ENCODE measurements at places on chromosomes 3 and 15.

DNA sequence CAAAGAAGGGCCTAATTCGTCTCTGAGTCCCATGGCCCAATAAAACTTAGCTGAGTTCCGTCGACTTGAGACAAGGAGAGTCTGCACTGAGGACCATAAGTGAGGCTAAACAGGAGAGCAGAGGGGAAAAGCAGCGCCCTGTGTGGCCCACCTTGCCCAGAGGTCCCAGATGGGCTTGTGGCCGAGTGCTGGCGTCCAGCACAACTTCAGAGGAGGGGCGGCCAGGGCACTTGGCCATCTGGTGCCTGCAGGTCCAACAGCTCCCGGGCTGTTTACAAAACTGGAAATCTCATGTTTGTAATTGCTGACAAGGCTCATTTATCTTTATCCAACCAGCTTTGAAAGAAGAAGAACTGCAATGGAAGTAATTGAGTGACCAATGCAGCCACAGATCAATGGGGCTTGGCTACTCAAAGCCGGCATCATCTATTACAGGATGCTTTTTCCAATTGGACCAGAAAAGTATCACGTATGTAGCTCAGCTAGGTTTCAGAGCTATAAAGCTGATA, 306.3 kb downstream of the OCA2 start:
- no peak for DNase-seq

- no peak for DNase-seq
Observed at GRCh38 chr3:139928708-139929505, 6.1 kb upstream of the CLSTN2 start.

DNA sequence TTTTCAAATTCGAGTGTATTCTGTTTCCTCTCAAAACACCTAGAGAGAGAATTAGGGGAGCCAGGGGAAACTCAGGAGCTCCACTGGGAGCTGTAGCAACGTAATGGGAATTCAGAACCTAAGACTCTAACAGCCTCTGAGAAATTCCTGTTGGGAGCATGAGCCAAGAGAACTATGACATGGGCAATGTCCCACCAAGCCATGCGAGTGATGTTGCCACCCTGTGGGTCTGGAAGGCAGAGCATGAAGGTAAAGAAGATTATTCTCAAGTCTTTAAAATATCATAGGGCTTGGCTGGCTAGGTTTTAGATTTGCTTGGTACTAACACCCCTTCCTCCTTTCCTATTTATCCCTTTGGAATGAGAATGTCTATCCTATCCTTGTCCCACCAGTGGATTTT, 392.6 kb upstream of the ADAMTS9 start:
- no peak for DNase-seq

GRCh38 chr15:40248006-40248783, 9.3 kb downstream of the PAK6 start:
- no peak for DNase-seq

DNA sequence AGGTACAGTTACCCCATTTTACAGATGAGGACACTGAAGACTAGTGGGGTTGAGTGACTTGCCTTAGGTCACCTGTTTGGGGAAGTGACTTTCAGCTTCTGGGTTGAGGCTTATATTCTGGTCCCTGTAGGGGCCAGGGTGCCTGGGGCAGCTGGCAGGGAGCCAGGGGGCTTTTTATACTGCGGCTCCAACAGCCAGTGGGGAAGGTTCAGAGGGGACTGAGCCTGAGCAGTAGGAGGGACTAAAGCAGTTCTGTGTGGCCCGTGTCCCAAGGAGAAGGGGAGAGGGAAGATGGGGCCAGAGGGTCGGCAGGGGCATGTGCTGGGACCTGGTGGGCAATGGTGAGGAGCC, 37.7 kb downstream of the SLC6A6 start:
- no peak for DNase-seq

DNA sequence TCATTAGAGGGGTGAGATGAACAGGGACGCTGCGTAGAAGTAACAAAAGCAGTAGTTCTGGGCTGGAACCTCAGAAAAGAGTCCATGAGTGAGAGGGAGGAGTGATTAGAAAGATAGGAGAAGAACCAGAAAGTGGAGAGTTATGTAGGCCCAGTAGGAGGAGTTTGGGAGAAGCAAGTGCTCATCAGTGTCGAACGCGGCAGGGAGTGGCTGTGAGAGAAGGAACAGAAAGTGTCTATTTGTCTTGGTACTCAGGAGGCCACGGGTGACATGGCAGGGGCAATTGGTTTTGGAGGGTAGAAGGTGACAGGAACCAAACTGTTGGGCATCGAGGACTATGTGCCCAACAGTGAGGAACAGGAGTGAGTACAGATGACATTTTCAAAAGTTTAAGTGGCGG, 1.3 kb upstream of the INSYN1 start:
- DNase-seq: no peak
